Muscle of arm (tissue), 14 donors: ENCODE measurements at places on chromosomes 7 and 10. TPM values are rescaled to one million over a fixed set of nuclear protein-coding genes. Genes with fewer than 3 reads are reported as not detected.

DNA sequence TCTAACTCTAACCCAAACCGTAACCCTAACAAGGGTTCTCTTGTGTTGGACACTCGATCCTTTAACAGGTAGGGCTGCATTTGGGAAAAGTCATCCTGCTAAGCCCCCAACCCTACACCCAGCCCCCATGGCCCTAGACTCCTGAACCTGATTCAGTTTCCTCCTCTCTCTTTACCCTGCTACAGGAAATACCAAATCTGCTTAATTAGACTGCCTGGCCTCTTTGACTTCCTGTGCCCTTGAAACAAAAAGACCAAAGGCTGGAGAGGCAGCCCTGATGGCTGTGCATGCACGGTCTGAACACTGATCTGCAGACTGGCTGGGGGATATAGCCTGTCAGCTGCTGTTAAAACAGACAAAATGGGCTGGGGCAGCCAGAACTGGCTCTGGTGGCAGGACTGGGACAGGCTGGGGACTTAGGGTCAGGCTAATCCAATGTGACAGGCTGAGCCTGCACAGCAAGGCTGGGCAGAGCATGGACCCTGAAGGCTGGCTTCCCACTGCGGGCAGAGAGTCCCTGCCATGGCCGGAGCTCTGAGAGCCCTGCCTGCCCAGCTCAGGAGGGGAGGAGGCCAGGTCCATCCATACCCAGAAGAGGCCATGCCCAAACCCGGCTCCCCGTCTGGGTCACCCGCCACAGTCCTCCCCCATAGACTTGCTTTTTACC is 51.0 kb upstream of the MSMB start:
- DNase-seq: no peak

- DNase-seq: no peak
Observed at GRCh38 chr10:116985611-116986010, 19.4 kb downstream of the SHTN1 start.

Gene ZCCHC24
- 48.0 TPM for polyA plus RNA-seq

DNA sequence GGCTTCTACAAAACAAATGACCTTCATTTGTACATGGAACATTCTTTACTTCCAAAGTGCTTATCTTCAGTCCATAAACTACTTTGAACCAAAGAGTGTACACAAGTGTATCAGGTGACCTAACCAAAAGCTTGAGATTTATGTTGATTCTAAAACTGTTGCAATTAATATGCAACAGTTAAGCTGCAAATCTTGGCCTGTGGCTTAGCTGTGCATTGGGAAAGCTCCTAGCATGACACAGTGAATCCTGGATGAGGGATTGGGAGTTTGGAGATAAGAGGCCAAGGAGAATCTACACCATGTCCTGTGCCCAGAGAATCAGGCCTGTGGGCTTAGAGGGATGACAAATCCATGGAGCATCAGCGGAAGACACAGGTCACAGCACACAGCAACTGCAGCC is 105.2 kb upstream of the GSDME start:
- DNase-seq: no peak

GRCh38 chr7:70037171-70037933 is 439.1 kb downstream of the AUTS2 start:
- no peak for DNase-seq

DNA sequence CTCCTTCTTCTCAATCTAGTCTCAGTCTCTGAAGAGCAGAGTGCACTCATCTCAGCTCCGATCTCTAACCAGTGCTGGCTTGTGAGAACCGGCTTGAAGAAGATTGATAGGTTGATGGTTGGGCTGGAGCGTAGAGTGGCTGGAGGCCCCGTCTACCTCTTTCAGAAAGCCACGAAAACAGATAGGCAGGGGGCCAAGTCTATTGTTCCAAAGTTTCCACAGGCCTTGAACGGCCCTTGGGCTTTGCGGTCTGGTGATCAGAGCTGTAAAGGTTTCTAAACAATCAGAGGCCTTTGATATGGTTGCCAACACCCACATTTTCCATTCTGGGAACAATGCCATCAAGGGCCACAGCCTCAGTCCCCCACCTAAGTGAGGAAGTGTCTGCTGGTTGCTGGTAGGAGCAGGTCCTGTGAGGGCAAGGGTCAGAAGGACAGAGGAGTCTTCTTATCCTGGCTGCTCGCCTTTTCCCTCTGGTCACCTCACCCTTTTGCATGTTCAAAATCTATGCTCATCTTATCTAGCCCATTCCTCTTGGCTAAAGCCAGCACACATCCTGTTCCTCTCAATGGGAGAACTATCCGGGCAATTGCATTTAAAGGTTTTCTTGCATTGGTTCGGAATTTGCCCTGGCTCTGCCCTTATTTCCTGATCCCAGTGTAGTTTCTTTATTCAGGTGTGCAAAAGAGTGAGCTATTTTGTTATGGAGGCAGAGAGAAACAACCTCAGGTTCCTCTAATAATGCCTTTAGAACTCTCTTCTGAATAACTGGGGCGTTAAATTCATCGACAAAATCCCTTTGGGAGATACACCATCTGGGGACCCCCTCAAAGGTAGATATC is 70.3 kb upstream of the KMT2E start:
- DNase-seq: no peak

DNA sequence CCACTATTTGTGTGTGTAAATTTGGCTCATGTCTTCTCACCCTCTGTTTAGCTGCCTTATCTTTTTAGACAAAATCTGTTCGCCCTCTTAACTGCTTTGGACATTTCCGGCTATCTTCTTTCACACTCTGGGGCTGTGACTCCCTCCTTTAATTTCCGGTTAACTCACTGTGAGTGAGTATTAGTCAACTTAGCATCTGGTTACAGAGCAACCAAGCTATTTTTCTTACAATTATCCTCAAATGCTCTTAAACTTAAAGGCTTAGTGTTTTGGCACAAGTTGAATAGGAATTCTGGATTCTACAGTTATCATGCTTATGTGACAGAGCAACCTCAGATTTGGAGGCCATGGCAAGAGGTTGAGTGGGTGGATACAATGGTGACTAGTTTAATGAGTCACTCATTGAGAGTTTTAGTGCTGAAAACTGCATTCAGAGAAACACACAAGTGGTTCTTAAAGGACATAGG is 177.6 kb upstream of the SEMA3A start:
- DNase-seq: no peak

- no peak for DNase-seq
Observed at GRCh38 chr10:102984086-102984485, 66.0 kb downstream of the CNNM2 start.

Gene FAM25A
- not detected for polyA plus RNA-seq

DNA sequence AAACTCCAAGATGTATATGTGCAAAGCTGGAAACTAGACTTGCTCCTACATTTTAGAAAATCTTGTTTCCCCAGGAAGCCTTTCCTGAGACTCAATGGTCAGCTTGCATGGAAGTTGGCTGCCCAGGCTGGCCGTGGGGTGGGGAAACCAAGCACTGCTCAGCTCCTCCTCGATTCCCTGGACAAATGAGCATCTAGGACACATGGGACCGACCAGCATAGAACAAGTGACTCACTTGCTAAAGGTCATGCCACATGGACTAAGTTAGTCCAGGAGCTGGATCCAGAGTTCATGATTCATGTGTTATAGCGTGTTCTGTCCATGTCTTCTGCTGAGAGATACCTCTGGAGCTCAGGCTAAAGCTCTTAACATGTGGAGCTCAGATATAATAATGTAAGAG is 6.2 kb downstream of the FAM180A start:
- no peak for DNase-seq

- no peak for DNase-seq
Observed at GRCh38 chr10:1507436-1507835, 229.9 kb downstream of the ADARB2 start.

- DNase-seq: no peak
Observed at GRCh38 chr7:1032536-1033181, 11.7 kb upstream of the GPR146 start.

Gene LIPN
- not detected for polyA plus RNA-seq

DNA sequence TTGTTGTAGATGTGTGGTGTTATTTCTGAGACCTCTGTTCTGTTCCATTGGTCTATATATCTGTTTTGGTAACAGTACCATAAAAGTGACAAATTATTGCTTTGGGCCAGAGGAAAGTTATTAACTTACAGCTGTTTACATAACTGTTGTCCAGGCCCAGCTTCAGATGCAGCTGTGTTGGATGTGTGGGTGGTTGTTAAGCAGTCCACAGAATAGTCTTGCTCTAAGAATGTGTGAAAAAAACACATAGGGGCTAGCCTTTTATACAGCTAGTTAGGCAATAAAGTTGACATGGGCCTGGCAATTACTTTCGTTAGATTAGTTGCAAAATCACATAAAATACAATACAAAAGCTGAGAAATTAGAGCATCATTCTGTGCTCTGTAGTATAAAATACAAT is 31.9 kb downstream of the DLD start:
- no peak for DNase-seq

- no peak for DNase-seq
Observed at GRCh38 chr10:131635564-131636015, 265.2 kb upstream of the PPP2R2D start.

DNA sequence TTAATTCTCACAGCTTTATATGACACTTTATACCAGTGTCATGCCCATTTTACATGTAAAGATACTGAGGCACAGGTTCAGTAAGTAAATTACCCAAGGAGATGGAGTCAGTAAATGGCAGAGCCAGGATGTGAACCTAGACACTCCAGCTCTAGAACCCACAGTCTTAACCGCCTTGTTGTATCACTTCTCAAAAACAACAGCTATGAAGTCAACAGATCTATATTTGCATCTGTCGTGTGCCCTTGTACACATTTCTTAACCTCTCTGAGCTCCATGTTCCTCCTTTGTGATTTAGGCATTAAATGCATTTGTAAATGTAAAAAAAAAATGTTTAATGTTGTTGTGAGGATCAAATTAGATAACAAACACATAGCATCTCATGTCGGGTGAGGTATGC is 716.2 kb downstream of the SUGCT start:
- DNase-seq: no peak

Gene CALCR
- polyA plus RNA-seq: 9.2 TPM

GRCh38 chr7:85659364-85659763 is 472.5 kb upstream of the SEMA3D start:
- DNase-seq: no peak

Gene MYL7
- 7.7 TPM for polyA plus RNA-seq

DNA sequence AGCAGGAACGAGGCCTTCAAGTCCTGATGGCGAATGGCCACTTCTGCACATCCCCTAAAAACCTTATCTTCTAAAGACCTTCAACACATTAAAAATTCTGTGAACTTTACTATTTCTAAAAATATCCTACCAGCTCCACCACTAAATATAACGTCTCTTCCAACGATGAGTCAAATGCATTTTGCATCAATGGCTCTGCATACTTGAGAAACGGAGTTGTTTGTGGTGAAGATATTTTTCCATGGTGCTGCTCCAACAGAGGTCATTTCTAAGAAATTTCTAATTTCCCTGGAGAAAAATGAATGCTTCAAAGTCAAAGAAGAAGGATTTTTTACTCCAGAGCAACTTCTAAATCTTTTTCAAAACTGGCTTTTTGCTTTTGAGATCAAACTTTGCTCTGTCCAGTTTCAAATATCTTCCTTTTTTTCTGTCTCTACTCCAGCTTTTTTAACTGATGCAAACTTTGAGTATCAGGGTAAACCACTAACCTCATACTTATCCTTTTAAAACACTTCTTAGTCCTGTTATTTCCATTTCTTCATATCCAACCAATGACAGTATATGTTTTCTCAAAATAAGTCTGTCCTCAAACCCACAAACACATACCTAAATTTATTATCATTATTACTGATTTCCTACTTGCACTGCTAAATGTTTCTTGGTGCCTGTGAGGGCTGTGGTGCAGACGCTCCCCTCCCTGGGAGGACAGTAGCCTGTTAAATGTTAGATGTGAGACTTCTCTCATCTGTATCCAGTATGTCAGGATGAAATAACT is 258.1 kb downstream of the KLF6 start:
- peak; percentile 81 for DNase-seq

DNA sequence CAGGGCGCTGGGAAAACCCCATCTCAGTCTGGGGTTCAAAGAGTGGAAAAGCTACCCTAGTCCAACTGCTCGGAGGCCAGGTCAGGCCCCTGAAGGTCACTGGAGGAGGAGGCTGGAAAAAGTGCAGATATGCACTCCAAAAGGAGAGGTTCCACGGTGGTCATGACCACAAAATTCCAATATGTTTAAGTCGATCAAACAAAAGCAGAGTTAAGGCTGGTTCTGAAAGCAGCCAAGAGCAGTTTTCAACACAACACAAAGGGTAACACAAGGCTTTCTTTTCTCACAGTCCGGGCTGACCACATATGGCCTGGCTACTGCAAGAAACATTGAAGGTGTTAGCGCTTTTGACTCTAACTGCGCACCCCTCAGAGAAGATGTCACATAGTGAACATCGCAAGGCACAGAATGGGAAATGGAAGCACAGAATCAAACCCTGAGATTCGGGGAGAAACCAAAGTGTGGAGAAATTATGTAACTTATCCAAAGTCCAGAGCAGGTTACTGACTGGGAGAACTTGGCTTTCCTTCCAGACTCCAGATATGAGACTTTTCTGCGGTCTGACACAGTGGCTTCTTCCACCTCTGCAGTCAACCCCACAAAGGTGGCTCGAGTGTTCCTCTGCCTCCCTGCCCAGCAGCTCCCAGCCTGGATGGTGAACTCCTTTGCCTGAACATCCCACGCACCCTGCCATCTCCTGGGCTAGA is 1.3 kb upstream of the GRB10 start:
- DNase-seq: no peak

DNA sequence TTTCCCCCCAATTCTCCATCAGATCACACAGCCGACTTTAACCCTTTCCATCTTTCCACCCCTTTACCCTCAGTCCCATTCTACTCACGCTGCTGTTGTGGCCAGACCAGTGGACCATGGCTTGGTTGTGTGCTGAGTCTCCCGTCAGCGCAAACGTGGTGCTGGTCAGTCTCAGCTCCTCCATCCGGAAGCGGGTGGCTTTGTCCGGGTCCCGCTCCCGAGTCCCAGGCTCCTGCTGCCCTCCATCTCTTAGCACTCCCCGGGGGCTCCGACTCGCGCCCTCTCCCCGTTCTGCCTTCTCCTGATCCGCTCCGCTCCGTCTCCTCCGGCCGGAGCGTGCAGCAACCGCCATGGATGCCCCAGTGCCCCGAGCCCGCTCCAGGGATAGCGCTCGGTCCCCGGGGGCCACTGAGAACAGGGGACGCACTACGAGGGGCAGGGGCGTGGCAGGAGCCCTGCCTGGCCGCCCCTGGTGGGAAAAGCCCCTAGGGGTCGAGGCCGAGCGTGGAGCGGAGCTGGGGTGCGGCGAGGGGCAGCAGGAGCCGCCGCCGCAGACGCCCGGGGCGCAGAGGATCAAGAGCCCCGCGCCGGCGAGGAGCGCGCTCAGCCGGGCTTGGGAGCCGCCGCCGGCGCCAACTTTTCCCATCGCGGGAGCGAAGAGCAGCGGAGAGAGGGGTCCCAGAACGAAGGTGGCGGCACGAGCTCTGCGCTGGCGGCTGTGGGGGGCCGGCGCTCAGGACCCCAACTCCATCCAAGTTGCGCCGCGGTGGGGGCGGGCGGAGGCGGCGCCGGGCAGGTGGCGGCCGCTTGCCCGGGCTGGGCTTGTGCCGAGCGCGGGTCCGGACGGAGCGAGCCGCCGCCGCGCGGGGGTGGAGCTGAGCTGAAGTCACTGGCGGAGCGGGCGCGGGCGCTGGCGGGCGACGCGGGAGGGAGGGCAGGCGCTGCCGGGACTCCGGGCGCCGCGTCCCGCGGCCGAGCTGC is at the start of gene SORCS1:
SORCS1 (minus strand) TSS at position 826 of the 981 bp plus-strand sequence.
- DNase-seq: no peak

Gene ADAP1
- polyA plus RNA-seq: 3.2 TPM
